ENCODE measurements at places on chromosomes 4 and X.

DNA sequence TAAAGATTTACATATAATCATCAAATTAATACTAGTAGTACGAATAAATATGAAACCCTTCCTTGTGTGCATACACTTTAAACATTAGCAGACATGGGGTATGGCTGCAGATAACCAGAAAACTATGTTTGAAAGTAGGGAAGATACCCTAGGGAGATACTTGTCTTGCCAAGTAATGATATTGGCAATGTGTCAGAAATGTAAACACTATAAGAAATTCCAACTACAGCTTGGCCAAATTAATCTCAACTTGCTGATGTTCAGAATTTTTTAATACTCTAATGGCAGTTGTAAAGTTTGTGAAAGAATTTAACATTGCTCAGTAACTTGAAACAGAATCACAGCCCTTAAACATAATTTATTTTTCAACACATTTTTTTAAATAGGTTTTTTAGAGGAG is 27.4 kb upstream of the HPGD start:
- no peak for DNase-seq

DNA sequence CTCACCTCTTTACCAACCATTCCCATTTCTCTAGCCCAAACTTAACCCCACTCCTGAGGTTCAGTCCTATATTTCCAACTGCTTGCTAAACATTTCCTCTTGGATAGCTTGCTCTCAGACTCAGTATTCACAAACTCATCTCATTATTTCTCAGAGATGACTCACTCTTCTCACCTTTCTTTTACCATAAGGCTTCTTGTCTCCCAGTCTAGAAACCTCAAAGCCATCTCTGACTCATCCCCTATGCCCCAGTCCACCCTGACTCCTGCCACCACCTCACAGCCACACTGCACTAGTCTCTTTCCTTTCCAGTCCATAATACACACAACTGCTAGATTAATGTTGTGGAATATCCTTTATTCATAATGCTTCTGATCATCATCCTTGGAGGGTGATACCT is 4.8 kb downstream of the FRMPD3 start:
- no peak for DNase-seq

DNA sequence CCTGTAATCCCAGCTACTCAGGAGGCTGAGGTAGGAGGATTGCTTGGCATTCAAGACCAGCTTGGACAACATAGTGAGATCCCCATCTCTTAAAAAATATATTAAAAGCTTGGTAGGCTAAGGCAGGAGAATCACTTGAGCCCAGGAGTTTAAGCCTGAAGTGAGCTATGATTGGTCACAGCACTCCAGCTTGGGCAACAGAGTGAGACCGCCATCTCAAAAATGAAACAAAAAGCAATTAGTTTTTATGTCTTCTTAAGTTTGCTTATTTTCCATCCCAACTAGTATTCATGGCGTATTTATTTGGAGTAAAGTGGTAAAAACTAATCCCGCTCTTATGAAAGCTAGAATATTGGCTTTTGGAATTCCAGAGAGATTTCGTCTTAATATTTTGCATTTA is 25.4 kb upstream of the PDE5A start:
- DNase-seq, result no peak

DNA sequence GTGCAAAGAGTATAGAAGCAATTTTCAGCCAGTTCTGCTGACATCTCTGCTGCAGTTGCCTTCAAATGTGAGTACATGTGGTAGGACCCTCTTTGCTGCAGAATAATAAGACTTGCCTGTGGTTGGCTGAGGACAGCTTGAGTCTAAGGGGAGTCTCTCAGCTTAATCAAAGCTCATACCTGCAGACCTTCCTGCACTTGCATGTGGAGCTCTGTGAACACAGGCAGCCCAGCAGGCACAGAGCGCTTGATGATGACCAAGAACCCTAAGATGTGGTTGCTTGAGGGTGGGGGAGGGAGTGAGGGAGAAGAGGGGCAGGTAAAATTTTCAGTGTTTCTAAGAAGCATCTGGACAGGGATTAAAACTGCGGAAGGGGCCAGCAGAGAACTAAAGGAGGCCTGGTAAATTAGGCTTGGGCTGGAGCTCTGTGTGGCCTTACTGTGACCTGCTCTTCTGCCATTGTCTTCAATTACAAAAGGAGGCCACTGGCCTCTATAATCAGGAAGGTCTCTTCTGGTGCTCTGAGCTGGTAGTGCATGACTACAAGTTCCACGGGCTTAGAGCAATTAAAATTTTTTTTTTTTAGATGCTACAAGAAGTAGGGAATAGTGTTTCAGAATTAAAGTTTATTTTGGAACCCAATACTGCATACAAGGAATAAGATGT is 59.9 kb upstream of the CHRNA9 start:
- no peak for DNase-seq

- DNase-seq, result no peak
Observed at GRCh38 chr4:182768838-182769237, 148.3 kb downstream of the DCTD start.

- no peak for DNase-seq
Observed at GRCh38 chrX:40474205-40474626, 106.6 kb upstream of the ATP6AP2 start.

DNA sequence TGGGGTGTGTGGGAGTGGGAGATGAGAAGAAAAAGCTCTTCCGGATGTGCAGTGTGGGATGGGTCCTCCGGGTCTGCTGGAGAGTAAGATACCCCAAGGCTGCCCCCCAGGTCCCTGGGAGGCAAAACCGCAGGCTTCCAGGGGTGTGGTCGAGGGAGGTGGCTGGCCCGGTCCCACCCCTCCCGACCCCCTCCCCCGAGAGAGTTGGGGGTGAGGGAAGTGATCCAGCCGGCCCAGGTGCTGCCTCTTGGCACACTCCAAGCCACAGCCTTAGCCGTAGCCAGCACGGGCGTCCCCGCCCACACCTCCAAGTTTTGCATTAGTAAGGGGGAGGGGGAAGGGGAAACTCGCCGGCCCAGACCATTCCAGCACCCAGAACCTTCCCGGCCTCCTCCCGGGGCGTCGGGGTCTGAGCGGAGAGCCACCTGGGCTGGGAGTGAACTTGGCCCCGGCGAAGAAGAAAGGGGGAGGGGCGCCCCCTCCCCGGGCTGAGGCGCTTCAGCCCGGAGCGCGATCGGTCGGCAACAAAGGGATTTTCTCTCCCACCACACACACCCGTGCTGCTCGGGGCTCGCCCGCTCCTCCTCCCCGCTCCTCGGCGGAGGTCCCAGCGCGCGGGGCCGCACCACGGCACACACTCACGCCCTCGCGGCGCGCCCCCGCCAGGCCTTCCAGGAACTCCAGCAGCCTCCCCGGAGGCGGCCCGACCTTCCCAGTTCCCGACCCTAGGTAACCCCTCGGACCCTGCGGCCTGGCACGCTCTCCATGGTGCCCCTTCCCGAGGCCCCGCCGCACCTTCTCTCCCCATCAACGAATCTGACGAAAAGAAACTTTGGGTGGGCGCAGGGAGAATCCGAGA is 14.4 kb downstream of the BCOR start:
- DNase-seq, result no peak

- DNase-seq, result no peak
Observed at GRCh38 chr4:41006141-41006540, 208.2 kb downstream of the APBB2 start.

DNA sequence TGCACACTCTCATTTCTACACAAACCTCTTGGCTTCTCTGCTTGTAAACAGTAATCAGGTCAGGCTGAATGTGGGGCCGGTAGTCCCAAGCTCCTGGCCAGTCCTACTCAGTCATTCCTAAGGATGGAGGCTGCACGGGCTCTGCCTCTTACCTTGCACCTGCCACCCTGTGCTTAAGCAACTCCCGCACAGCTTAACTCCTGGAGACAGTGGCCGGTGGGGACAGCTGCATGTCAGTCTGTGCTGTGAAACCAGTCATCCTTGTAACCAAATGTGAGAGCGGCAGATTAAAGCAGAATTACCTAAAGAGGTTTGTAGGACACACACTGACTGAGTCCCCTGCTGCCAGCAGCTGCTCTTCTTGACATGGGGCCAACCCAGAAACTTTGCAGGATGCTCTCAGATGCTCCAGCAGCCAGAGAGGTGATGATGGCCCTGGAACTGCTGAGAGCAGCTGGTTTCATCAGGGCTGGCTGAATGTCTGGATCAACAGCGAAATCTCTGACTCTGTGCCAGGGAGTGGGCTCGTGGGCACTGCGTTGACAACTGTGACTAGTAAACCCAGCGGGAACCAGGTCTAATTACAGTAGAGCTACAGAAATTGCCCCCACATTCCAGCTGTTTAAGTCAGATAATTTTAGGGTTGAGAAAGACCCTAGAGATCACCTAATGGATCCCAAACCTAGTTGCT is 123.7 kb downstream of the ANAPC4 start:
- no peak for DNase-seq

DNA sequence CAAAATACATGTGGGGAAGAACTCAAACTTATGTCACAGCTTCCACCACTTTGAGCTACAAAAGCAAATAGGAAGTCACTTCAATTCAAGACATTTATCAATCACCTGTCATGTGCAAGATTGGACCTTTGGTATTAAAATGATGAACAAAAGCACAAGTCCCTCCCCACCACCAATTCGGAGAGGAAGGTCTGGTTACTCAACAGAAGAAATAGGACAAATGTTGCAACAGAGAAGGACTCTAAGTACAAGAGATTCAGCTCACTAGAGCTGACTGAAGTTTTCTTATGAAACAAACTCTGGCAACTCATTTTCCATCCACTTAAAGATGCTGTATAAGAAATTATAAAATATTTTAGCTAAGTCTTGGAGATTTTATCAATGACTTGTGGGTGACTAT is 16.0 kb upstream of the MMRN1 start:
- no peak for DNase-seq

DNA sequence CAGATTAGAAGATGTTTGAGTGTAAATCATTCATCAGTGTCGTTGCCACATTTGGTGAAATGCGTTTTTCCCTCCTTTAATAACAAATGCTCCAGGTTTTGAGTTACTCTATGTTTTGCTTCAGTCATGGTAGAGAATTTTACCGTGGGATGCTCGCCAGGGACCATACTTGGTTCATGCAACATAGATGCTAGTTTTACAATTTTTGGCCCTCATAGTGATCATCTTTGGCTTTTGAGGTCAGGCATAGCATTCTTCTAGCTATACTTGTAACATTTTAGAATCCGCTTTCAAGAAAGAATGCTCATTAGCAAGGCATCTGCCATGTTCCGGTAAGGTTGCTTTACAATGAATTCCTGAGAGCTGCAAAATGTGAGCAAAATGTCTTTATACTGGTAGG is 147.2 kb downstream of the SPCS3 start:
- no peak for DNase-seq

DNA sequence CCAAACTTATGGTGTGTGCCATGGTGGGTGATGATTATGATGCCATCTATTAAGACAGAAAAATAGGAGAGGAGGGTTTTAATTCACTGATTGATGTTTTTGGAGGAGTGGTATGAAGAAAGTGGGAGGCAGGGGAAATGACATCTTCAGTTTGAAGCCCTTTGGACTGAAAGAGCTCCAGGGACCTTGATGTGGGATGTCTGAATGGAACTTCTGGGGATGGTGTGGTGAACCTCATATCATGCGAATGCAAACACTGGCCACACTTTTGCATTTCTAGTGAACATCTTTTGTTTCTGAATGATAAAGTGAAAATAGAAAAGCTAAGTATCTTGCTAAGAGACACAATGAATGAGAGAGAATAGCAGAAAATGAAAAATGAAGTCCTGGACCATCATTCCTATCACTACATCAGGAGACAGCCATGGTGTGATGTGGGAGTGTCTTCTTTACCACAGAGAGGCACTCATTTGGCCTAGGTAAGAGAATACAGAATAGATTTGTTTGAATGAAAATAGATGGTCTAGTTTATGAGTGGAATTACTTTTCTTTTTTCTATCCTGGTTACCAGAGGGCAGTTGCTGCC is 123.5 kb downstream of the ZNF827 start:
- no peak for DNase-seq

DNA sequence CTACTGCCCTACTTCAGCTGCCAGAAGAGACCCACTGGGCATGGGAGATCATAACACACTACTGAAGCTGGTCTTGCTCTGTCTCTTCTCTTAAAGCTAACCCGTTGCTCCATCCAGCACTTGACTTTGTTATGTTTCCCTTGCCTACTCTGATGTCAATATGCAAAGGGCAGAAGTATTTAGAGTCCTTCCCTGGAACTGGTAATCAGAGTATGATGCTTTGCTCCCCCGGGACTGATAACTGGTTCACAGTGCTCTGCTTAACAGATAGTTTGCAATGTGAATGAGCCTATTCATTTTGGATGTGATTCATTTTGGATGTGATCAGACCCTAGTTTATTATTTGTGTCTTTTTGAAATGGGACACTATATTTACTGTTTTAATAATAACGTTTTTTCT is 12.3 kb upstream of the UCP1 start:
- DNase-seq, result no peak

DNA sequence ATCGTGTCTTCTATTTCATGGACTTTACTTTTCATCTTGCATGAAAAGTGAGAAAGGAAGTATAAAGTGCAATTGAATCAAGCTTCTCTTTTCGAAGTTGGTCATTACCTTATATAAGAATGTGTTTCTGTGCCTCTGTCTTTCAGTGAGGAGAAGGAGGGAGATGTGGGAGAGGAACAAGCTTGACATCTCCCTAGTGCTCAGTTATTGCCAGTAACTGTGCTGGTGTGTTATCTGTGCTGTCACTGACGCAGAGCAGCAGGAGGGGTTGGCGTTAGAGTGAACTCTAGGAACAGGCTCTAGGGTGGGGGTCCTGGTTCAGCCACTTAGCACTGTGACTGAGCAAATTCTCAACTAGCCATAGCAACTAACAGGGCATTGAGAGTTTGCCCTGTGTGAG is 34.0 kb upstream of the TBC1D9 start:
- no peak for DNase-seq

DNA sequence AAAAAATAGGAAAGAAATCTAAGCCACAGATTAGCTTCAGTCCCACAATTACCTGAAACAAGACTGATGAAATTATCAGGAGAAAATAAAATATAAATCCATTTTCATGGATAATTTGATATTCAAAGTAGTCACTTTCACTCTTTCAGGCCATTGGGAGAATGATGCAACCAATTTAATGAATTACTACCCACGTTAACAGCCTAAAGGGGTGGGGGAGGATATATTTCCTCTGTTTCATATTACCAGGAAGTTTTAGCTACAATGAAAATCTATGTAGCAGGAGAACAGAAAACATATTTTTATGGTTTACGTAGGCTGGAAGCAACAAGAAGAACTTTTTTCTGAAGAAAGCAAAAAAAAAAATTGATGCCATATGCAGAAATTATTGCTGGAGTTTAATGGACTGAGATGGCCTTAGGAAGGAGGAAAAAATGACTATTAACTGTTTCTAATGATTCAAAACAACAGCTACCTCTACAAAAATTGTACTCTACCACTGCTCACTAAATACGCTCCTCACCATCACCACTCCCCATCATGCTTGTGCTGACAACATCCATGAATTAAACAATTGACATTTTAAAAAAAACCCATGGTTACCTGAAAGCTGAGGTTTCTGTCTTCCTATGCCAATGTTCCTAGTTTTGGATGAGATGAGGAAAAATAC is 100.9 kb downstream of the CXXC4 start:
- DNase-seq, result no peak

- no peak for DNase-seq
Observed at GRCh38 chr4:26150948-26151347, 169.9 kb upstream of the RBPJ start.

GRCh38 chrX:41518841-41519220 is 71.7 kb downstream of the NYX start:
- DNase-seq, result no peak

- DNase-seq, result no peak
Observed at GRCh38 chr4:157196046-157196445, 24.5 kb upstream of the GRIA2 start.

All from 8988T (cell line).